Ammon's horn (tissue), 1 donor: ENCODE measurements at places on chromosomes 1 and 21.

DNA sequence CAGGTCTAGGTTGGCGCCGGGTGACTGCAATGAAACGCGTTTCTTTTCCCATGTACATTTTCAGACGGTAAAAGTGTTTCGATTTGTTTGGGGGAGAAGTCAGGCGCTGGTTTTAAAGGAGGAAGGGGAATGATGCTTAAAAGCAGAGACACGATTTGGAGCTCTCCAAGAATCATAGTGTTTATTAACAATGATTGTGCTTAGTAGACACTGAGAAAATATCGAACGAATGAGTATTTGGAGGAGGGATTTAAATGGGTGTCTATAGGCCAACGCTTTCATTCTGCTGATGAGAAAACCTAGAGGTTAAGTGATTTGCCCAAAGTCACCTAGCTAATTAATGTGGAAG lies 36.9 kb upstream of the JAK1 start:
- no peak for DNase-seq

DNA sequence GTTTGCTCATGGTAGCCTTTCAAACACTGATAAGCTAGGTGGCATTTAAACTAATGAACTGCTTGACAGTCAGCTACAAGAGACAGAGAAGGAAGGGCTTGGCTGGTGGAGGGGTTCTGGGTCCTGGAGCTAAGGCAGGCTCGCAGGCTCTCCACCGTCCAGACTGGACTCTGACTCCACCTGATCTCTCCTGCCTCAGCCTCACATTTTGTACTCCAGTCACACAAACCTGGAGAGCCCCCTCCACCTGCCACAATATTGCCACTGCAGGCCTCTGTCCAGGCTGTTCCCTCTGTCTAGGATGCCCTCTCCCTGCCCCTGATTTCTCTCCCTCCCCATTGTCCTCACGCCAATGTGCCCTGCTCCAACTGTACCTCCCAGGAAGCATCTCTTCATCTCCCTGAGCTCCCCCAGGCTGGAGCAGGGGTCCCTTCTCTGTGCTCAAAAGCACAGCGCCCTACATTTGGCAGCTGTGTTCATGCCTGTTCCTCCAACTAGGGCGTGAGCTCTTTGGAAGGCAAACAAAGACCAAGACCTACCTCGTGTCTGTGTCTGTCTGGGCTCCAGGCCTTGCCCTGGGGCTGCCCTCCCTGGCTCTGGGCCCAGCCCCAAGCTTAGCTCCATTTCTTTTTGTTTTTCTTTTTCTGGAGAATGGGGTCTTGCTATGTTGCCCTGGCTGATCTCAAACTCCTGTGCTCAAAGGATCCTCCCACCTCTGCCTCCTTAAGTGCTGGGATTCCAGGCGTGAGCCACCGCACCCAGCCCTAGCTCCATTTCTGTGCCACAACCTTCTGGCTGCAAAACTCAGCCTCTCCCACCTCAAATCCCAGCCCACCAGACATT lies 2.9 kb downstream of the TIE1 start:
- no peak for DNase-seq

GRCh38 chr1:58779801-58780382 lies 4.0 kb downstream of the JUN start:
- DNase-seq: peak; percentile 2

DNA sequence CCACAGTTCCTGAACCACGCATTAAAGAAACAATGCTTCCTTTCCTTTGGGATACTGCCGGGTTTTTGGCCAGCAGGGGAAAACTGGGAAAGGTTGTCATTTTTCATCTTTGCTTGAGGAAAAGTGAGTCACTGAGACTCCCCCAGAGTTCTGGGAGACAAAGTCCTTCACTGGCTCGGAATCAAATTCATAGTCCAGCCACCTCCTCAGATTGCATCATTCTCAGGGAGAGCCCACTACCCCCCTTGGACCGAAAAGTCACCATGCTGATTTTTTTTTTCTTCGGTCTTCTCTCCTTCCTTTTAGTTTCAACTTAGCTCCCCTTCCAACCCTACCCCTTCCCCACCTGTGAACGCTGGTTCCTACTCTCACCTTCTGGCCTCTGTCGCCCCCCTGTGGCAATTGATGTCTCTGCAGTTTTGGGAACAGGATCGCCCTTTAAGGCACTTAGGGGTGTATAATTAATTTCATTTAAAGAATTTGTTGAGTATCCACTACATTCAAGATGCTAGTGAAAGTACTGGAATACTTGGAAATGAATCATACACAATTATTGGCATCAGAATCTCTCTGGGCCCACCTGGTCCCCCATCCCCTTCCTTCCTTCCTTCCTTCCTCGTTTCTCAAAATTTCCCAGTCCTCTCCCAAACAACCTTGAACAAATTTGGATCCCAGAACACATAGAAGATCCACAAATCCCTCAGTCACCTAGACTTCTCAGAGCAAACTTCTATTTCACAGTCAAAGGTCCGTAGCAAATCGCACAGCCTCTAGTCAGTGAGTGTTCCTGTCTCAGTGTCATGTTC lies 6.9 kb downstream of the ACKR1 start:
- DNase-seq: peak; percentile 66

GRCh38 chr21:30479259-30479658 lies 908 bp downstream of the KRTAP19-1 start:
- no peak for DNase-seq

- DNase-seq: no peak
These were observed 296.2 kb downstream of the VAV3 start for GRCh38 chr1:107668762-107669161.

GRCh38 chr1:102550729-102551384 lies 554.1 kb upstream of the OLFM3 start:
- no peak for DNase-seq

- no peak for DNase-seq
These were observed 956 bp downstream of the ATP1A2 start for GRCh38 chr1:160116283-160117147.

DNA sequence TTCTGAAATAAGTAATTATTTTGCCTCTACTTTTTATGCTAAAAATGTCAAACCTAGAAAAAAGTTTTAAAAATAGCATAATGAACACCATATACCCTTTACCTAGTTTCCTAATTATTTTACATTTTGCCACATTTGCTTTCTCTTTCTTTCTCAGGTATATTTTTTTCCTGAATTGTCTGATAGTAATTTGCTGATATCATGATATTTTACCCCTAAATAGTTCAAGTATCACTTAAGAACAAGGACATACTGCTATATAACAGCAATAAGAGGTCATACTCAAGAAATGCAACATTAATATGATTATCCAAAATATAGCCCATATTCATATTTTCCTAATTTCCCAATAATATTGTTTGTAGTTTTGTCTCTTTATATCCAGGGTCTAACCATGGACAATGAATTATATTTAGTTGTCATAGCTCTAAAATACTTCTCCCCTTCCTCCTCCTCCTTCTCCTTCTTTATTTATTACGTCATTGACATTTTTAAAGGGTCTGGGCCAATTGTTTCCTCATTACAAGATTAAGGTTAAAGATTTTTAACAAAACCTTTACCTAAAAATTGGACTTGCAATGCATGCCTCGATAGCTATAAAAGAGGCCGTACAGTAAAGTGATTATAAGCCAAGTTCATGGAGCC lies 20.3 kb upstream of the SMYD2 start:
- no peak for DNase-seq

GRCh38 chr1:10755970-10756521 lies 40.4 kb downstream of the CASZ1 start:
- no peak for DNase-seq

DNA sequence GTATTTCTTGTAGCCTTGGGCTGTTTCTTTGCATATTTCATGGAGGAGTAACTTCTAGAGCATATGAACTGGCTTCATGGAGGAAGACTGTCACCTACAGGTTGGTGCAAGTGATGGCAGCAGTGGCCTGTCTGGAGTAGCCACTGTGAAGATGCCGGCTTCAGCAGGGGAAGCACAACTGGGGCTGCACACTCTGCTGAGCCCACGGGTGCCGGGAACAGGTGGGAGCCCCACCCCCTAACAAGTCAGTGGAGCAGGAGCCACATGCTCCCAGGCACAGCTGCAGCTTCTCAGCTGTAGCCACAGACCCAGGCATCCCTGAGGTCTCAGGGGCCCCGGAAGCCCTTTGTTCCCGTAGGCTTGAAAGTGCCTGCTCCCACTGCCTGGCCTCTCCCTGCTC lies 43.2 kb upstream of the C1orf185 start:
- no peak for DNase-seq

DNA sequence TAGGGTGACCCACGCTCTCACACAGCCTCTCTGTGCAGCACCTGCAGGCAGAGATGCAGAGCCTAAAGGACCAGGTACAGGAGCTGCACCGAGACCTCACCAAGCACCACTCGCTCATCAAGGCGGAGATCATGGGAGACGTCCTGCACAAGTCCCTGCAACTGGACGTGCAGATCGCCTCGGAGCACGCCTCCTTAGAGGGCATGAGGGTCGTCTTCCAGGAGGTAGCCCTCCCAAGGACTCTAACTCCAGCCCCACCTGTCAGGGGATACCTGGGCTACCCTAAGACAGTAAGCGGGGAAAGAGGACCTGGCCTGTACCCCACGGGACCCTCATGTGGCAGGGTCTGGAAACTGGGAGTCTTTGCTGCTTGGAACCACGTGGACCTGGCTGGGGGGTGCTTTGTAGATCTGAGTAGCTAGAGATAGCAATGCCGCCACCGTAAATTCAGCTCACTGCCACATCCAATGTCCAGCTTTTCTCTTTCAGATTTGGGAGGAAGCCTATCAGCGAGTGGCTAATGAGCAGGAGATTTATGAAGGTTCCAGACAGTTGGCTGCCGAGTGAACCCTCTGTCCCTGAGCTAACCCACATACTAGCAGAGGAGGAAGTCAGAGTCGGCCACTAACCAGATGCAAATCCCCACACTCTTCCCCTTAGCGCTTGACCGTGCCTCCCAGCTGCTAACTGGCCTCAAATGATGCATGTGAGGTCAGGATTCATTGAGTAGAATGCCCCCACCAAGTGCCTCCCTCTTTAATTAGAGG lies 6.5 kb downstream of the RNF207 start:
- no peak for DNase-seq

DNA sequence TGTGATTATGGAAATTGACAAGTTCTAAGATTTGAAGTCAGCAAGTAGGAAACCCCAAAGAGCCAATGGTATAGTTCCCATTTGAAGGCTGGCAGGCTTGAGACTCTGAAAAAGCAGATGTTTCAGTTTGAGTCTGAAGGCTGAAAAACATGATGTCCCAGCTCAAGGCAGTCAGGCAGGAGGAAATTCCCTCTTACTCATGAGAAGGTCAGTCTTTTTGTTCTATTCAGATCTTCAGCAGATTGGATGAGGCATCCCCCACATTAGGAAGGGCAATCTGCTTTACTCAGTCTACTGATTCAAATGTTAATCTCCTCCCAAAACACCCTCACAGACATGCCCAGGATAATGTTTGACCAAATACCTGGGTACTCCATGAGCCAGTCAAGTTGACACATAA lies 372.5 kb upstream of the ST6GALNAC5 start:
- DNase-seq: no peak

DNA sequence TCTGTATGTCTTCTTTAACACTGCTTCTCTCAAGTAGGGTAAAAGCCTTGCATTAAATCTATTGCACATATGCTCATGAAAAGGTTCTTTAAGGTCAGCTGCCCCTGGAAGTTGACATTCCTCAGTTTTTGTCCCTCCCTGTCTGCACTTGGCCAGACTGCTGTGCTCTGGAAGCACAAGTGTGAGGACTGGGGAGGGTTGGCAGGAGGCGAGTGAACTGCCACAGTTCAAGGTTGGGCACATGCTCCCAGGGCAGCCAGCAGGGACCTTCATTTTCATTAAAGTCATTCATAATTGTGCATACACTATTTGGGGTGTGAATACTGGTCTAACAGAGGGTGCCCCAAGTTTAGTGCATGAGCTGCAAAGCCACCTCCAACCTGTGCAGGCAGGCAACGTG lies 10.9 kb upstream of the THEM5 start:
- no peak for DNase-seq

DNA sequence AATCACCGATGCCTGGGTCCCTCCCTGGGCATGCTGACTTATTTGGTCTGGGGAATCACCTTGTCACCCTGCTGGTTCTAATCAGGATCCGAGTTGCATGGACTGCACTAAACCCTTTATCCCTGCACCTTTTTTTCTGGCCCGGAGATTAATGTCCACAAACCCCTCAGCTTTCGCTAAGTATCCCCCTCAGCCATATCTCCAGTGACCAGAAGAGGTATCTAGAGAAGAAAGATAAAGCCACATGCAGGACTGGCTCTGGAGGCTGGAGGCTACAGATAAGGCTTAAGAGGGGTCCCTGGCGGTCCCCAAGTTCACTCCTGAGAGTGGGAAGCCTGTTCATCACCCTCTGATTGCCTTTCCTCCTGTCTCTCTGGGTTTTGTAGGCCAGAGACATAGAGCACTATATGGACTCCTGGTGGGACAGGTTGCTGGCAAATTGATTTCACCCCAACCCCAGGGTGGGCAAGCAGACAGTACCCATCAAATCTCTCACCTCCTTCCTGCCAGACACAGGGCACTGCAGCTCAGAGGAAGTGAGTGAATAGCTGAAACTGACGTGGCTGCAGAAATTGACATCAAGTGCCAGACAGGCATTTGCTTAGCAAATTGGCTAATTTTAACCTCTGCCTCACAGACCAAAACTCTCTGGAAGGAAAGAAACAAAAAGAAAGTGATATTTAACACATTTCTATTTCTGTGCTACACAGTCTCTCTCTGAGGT lies 38.8 kb downstream of the HMGB4 start:
- no peak for DNase-seq

GRCh38 chr1:230262867-230263567 lies 163.1 kb downstream of the PGBD5 start:
- DNase-seq: no peak

GRCh38 chr1:117683571-117684285 lies 77.9 kb downstream of the TENT5C start:
- no peak for DNase-seq

- no peak for DNase-seq
These were observed 46.3 kb downstream of the TESK2 start for GRCh38 chr1:45444609-45445131.

- no peak for DNase-seq
These were observed 358.0 kb downstream of the BRINP3 start for GRCh38 chr1:190119683-190120082.

GRCh38 chr1:235307158-235308124 lies 20.5 kb downstream of the ARID4B start:
- no peak for DNase-seq

DNA sequence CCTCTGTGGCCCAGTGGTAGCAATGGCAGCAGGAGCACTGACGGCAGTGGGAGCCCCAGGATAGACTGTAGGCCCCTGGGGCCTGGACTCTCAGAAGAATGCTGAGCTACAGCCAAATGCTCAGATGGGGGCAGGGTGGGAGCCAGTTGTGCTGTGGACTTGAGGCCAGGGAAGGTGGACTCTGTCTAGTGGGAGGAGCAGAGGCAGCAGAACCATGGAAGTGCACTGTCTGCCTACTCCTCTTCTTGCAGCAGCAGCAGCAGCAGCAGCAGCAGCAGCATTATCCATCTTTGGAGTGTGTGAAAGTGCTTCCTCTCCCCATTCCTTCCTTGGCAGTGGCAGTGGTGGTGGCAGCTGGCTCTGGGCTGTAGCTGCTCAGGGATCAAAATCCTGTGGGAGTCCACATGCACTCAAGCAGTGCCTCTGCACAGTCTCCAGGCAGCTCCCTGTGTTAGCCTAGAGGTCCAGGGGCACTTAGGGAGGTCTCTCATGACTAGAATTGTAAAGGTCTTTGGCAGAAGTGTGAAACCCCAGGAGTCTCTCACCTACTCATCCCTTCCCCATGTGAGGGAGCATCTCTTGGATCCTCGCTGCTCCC lies 917.9 kb upstream of the B3GALT2 start:
- no peak for DNase-seq

- peak; percentile 43 for DNase-seq
These were observed 49.2 kb upstream of the PAX7 start for GRCh38 chr1:18581420-18581880.
